ENCODE measurements at places on chromosomes 16 and 17. TPM values are rescaled to one million over a fixed set of nuclear protein-coding genes. Genes with fewer than 3 reads are reported as not detected.

The ZFPM1 gene
- 3.9 TPM for total RNA-seq

The GPRC5C gene
- total RNA-seq = 62.9 TPM

The NPLOC4 gene
- 82.3 TPM for total RNA-seq

The DNAI2 gene
- not detected for total RNA-seq

The SECTM1 gene
- total RNA-seq = 22.2 TPM

The SSTR5 gene
- total RNA-seq = not detected

The C16orf54 gene
- total RNA-seq = 2.2 TPM

The CBLN1 gene
- total RNA-seq = 0.85 TPM

The TAT gene
- 0.13 TPM for total RNA-seq

The FNDC8 gene
- total RNA-seq = not detected

GRCh38 chr16:30367349-30368009 lies 2.8 kb downstream of the TBC1D10B start:
- no peak for DNase-seq

DNA sequence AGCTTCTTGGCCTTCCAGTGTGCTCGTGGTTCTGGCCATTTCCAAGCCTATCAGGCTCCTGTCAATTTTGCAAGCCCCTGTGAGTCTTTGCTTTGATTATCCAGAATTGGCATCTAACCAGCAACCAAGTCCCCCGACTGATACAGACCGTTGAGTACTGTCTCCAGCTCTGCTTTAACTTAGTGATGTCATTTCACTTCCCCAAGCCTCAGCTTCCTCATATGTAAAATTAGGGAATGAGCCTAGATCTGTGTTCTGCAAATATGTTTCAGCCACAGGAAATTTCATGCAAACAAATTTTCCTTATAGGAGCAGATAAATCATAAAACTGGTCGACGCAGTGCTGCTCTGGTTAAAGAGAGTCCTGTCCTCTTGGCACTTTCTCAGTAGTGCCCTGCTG lies 60.1 kb upstream of the WSB1 start:
- no peak for DNase-seq

- DNase-seq = no peak
Observed at GRCh38 chr16:24140730-24141129, 115.4 kb upstream of the CACNG3 start.

DNA sequence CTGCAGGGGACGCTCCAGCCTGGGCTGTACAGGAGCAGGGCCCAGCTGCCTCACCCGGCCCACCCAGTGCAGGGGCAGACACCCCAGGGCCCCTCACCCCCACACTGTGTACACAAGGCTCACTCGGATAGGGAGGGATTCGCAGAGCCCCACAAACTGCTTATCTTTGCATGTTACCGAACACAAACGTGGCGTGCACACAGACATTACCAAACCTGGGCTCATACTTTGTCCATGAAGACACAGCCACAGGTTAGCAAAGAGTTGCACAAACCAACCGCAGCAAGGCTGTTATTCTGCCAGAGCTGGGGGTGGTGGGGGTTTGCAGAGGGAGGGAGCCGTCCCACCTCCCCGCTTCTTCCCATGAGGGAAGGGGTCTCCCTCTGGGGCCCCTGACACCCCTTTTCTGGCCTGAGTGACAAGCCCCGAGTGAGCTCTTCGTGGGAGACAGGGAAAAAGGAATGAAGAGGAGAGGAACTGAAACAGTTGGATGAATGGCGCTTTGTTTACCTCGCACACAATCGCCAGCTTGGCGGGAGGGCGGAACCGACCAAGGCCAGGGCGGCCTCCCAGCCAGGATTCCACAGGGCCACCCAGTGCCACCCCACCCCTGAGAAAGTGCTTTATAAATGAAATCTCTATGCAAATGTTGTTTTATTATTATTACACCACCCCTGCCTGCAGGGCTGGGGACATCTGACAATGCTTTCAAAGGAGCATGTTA lies 434 bp upstream of the CPSF4L start:
- DNase-seq = no peak

- DNase-seq = no peak
Observed at GRCh38 chr17:56737421-56738161, 96.1 kb downstream of the C17orf67 start.

DNA sequence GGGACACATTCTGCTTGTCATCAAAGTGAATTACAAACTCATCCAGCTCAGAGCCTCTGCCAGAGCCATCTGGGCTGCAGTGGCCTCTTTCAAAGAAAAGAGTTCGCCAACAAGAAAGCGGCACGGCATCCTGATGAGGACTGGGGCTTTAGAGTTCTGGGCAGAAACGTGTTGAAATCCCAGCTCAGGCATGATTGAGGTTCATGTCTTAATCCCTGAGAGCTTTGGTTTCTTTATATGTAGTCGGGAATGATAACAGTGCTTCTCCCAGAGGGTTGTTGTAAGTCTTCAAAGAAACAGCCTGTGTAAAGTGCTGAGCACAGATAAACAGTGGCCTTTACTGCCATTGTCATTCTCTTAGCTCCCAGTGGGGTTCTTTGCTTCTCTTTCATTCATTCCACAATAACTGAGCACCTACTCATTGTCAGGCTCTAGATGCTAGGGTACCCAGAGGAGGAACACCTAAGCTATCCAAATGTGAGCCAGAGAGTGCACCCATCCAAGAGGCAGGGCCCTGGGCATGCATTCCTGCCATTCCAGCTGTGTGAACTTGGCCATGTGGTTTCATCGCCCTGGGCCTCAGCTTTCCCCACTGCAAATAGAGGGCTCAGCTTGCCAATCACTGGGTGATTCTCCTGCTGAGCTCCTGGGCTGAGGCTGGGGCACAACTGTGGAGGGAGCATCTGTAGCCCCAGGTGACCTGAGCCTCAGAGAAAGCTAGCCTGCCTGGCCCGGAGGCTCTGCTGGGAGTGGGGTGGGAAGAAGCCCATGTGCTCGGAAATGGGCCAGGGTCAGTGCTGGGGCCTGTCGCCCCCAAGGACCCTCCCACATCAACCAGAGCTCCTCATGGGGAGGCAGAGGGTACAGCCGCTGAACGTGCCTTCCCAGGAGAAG lies 38.3 kb upstream of the CRHR1 start:
- no peak for DNase-seq

DNA sequence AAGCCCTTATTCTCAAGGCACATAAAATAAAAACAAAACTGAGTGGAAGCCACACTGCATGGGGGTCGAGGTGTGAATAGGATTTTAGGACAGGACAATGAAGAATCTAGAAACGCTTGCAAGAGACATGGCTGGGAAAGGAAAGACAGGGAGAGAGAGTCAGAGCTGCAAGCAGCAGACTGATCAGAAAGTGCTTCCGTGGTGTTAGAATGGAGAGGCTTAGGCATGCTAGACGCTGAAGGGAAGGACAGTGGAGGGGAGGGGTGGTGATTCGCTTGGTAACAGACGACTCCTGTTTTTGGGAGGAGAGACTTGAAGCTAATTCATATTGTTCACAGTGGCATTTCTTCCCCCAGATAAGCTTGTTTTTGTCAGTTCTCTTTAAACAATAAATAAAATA lies 173.5 kb downstream of the AIPL1 start:
- DNase-seq = no peak

- DNase-seq = no peak
Observed at GRCh38 chr17:57685499-57686132, 59.5 kb downstream of the CCDC182 start.

GRCh38 chr17:34673516-34673915 lies 94.1 kb downstream of the TMEM132E start:
- no peak for DNase-seq

GRCh38 chr16:14215941-14216340 lies 144.8 kb downstream of the MRTFB start:
- DNase-seq = no peak

GRCh38 chr16:70700101-70701020 lies 14.5 kb upstream of the MTSS2 start:
- no peak for DNase-seq

- DNase-seq = no peak
Observed at GRCh38 chr17:5971969-5972368, 98.2 kb upstream of the WSCD1 start.

GRCh38 chr16:81837312-81837751 lies 58.2 kb downstream of the PLCG2 start:
- DNase-seq = no peak

DNA sequence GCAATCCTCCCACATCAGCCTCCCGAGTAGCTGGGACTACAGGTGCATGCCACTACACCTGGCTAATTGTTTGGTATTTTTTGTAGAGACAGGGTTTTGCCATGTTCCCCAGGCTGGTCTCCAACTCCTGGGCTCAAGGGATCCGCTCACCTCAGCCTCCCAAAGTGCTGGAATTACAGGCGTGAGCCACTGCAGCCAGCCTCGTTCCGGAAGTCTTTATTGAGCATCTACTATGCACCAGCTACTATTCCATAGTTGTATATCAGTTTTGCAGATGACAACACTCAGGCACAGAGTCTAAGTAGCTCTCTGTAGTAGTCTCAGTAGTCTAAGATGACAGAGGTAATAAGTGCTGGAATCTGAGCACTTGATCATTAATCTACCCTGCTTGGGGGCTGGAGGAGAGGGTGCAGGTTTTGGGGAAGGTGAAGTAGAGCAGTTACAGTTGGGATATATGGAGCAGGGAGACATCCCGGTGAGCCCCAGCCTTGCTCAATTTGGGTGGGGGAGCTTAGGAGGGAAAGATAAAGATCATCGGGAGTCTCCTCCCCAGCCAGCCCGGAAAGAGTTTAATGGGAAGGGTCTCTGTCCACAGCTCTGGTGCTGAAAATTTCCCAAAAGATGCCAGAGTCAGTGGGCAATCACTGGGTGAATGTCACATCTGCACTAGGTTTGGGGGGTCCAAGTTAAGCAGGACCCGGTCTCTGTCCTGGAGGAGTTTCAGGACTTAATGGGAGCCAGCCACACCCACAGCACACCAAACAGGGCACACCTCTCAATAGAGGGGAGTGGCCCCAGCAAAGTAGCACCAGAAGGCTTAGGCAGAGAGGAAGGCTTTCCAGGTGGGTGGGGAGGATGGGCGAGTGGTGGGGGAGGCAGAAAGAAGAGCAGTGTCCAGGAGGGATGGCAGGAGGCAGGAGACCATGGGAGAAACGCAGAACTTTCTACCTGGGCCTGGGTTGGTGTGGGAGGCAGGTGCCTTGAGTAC lies 1.7 kb downstream of the OTOP3 start:
- no peak for DNase-seq
